ENCODE measurements at places on chromosomes 13 and 19.

DNA sequence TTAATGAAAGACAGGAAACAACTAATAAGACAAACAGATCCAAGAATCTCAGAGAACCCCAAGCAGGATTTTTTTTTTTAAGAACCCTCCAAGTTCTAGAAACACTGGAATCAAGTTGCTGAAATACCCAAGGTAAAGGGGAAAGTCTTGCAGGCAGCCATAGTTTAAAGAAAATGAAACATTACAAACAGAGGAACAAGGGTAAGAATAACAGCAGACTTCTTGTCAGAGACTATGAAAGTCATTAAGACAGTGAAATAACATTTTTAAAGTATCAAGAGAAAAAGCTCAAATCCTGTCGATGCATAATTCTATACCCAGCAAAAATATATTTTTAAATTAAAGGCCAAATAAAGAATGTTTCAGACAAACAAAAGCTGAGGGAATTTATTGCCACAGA is 67.1 kb downstream of the WASF3 start:
- H3K4me1 ChIP-seq, result peaks cover 12% of the 10 kb centered on the region
- H3K36me3 ChIP-seq, result peaks cover 3% of the 10 kb centered on the region
- H3K4me3 ChIP-seq, result no peak overlapping the region
- no peak for DNase-seq
- no peaks in the 10 kb centered on the region for H3K27me3 ChIP-seq
- no peak overlapping the region for H3K27ac ChIP-seq

GRCh38 chr19:873561-874041 is 14.1 kb downstream of the CFD start:
- peaks cover 30% of the 10 kb centered on the region for H3K4me1 ChIP-seq
- no peak for DNase-seq
- H3K36me3 ChIP-seq, result peaks cover 28% of the 10 kb centered on the region
- peak overlapping the region; percentile 63 for H3K27ac ChIP-seq
- no peak overlapping the region for H3K4me3 ChIP-seq
- no peaks in the 10 kb centered on the region for H3K27me3 ChIP-seq

DNA sequence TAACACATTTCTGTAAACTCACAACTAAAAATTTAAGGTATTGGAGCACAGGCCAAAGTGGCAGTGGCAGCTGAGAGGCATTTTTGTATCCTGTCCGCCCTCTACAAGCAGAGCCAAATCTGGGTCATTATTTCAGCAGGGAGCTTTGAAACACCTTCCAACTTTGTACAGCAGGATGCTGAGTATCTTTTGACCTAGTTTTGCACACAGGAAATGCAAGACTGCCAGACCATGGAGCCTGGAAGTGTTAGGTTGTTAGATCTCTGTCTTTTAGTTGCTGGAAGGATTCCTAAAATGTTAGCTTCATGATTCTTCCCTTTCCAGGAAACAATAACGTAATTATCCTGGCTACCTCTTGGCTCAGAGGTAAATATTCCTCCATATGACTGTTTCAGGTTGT is 148.6 kb upstream of the ATXN8OS start:
- H3K27me3 ChIP-seq, result no peaks in the 10 kb centered on the region
- no peaks in the 10 kb centered on the region for H3K36me3 ChIP-seq
- no peak for DNase-seq
- H3K4me1 ChIP-seq, result no peaks in the 10 kb centered on the region
- no peak overlapping the region for H3K4me3 ChIP-seq
- H3K27ac ChIP-seq, result no peak overlapping the region

DNA sequence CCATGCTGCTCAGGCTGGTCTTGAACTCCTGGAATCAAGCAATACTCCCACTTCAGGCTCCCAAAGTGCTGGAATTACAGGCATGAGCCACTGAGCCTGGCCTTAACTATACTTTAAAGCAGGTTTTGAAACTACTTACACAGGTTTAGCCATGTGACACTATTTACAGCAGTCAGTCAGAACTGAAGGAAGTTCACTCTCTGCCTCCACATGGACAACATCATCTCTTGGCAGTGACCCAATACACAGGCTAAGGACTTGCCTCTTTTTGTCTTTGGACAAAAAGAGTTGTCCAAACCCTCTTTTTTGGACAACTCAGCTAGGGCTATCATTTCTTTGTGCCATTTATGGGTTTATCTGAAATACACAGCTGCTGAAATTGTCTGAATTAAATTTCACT is 89.0 kb upstream of the CLDN10 start:
- no peaks in the 10 kb centered on the region for H3K27me3 ChIP-seq
- no peak overlapping the region for H3K4me3 ChIP-seq
- no peak for DNase-seq
- H3K4me1 ChIP-seq, result no peaks in the 10 kb centered on the region
- no peaks in the 10 kb centered on the region for H3K36me3 ChIP-seq

GRCh38 chr19:30227661-30228112 is 144.5 kb upstream of the ZNF536 start:
- peak; percentile 64 for DNase-seq
- H3K4me3 ChIP-seq, result peak overlapping the region; percentile 71
- peaks cover 49% of the 10 kb centered on the region for H3K4me1 ChIP-seq
- H3K36me3 ChIP-seq, result no peaks in the 10 kb centered on the region
- H3K27ac ChIP-seq, result peak overlapping the region; percentile 55
- H3K27me3 ChIP-seq, result peaks cover 98% of the 10 kb centered on the region

GRCh38 chr13:30737511-30738337 is 2.4 kb downstream of the ALOX5AP start:
- DNase-seq, result no peak
- no peaks in the 10 kb centered on the region for H3K27me3 ChIP-seq
- H3K27ac ChIP-seq, result no peak overlapping the region
- no peaks in the 10 kb centered on the region for H3K4me1 ChIP-seq
- no peaks in the 10 kb centered on the region for H3K36me3 ChIP-seq

GRCh38 chr19:3866910-3867638 is 1.8 kb downstream of the ZFR2 start:
- H3K36me3 ChIP-seq, result no peaks in the 10 kb centered on the region
- DNase-seq, result no peak
- peaks cover 5% of the 10 kb centered on the region for H3K4me1 ChIP-seq

DNA sequence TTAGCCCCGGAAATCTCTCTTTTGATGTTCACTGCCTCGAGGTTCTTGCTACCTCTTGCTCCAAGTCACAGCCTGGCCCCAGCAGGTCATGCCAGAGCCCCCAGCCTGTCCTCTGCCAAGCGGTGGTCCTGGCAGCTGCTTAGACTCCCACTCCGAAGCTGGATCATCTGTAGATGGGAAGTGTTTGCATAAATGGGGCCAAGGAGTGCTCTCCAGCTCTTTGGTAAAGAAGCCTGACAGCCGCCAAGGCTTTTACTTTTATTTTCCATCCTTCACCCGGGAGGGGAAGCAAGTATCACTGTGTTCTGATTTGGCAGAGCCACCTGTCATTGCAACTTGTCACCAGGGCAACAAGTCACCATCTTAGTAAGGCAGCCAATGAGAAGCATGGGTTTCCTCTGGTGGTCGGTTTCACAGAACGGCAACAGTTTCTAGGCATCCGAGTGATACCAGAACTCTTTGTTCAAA is 10.6 kb upstream of the RETN start:
- H3K36me3 ChIP-seq, result no peaks in the 10 kb centered on the region
- no peak overlapping the region for H3K27ac ChIP-seq
- DNase-seq, result no peak
- H3K27me3 ChIP-seq, result peaks cover 51% of the 10 kb centered on the region
- no peak overlapping the region for H3K4me3 ChIP-seq
- no peaks in the 10 kb centered on the region for H3K4me1 ChIP-seq

DNA sequence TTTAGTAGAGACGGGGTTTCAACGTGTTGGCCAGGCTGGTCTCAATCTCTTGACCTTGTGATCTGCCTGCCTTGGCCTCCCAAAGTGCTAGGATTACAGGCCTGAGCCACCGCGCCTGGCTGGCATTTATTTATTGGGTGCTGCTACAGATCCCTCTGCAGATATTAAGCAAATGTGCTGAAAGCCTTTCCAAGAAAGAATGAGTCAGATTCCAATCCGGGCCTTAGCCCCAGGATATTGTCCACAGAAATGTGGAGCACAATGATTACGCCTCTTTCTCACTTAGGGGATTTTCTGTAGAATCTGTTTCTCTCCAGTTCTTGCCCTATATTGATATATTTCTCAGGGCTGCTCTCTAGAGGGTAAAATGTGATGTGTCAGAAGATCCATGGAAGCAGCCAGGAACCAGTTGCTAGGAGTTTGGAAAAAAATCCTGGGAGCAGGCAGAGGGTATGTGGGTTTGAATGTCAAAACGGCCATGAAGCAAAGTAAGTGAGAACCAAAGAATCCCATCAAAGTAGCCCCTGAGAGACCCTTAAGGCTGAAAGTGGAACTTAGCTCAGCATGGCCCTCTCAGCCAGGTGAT is 24.8 kb upstream of the IGFL4 start:
- peaks cover 94% of the 10 kb centered on the region for H3K27me3 ChIP-seq
- no peak overlapping the region for H3K4me3 ChIP-seq
- DNase-seq, result no peak
- H3K27ac ChIP-seq, result no peak overlapping the region
- H3K36me3 ChIP-seq, result no peaks in the 10 kb centered on the region

- H3K27me3 ChIP-seq, result peaks cover 66% of the 10 kb centered on the region
- H3K4me1 ChIP-seq, result peaks cover 7% of the 10 kb centered on the region
- H3K27ac ChIP-seq, result no peak overlapping the region
- no peak for DNase-seq
- H3K36me3 ChIP-seq, result no peaks in the 10 kb centered on the region
- no peak overlapping the region for H3K4me3 ChIP-seq
Measured at GRCh38 chr13:112638919-112639318, 50.9 kb upstream of the ATP11A start.

GRCh38 chr13:78238911-78239310 is 320.3 kb upstream of the EDNRB start:
- no peaks in the 10 kb centered on the region for H3K36me3 ChIP-seq
- H3K27me3 ChIP-seq, result no peaks in the 10 kb centered on the region
- no peaks in the 10 kb centered on the region for H3K4me1 ChIP-seq
- no peak overlapping the region for H3K27ac ChIP-seq

GRCh38 chr13:30037766-30038165 is 187.3 kb upstream of the UBL3 start:
- H3K4me1 ChIP-seq, result peaks cover 11% of the 10 kb centered on the region
- H3K4me3 ChIP-seq, result no peak overlapping the region
- H3K27me3 ChIP-seq, result peaks cover 65% of the 10 kb centered on the region
- no peak overlapping the region for H3K27ac ChIP-seq
- DNase-seq, result no peak

DNA sequence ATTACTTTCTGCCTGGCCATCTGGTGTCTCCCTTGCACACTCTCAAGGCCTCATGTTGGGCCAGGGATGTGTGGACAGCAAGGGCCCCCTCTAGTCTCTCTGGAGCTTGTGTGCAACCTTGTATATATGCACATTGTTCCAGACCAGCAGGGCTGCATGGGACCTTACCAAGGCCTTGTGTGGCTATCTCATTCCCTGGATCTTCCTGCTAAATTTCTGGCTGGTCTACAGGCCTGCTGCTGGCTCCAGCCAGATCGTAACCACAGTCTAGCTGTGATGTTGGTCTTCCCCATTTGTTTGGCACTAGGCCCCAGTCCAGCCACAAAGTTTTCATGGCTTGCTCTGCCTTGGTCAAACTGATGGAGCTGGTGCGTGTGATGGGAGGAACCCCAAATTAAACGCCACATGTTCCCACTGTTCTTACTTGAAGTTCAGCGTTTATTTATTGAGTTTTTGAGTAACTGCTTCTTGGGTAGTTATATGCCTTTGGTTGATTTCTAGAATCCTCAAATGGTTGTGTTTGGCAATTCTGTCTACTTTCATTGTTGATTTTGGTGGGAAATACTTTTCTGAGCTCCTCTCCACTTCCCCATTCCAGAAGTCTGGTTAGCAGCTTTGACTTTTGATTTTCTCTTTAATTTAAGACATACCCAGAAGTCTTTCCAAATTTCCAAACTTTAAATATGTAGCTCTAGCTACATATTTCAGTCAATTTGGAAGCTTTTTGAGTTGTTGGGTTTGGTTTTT is 56.4 kb downstream of the SIPA1L3 start:
- no peaks in the 10 kb centered on the region for H3K36me3 ChIP-seq
- H3K4me3 ChIP-seq, result no peak overlapping the region
- no peak overlapping the region for H3K27ac ChIP-seq
- no peaks in the 10 kb centered on the region for H3K27me3 ChIP-seq

- DNase-seq, result no peak
- H3K4me1 ChIP-seq, result no peaks in the 10 kb centered on the region
- H3K4me3 ChIP-seq, result no peak overlapping the region
- H3K36me3 ChIP-seq, result no peaks in the 10 kb centered on the region
- H3K27ac ChIP-seq, result no peak overlapping the region
- H3K27me3 ChIP-seq, result no peaks in the 10 kb centered on the region
Measured at GRCh38 chr19:38072776-38073750, 151.0 kb downstream of the DPF1 start.
